ENCODE measurements at places on chromosomes 6 and 20.
A peak's percentile ranks its signal among the peaks of the same experiment; 100 is the strongest.

GRCh38 chr6:5359417-5359816, 98.1 kb downstream of the FARS2 start:
- DNase-seq, result no peak

- DNase-seq, result no peak
Measured at GRCh38 chr20:35151736-35152135, 4.6 kb upstream of the EDEM2 start.

DNA sequence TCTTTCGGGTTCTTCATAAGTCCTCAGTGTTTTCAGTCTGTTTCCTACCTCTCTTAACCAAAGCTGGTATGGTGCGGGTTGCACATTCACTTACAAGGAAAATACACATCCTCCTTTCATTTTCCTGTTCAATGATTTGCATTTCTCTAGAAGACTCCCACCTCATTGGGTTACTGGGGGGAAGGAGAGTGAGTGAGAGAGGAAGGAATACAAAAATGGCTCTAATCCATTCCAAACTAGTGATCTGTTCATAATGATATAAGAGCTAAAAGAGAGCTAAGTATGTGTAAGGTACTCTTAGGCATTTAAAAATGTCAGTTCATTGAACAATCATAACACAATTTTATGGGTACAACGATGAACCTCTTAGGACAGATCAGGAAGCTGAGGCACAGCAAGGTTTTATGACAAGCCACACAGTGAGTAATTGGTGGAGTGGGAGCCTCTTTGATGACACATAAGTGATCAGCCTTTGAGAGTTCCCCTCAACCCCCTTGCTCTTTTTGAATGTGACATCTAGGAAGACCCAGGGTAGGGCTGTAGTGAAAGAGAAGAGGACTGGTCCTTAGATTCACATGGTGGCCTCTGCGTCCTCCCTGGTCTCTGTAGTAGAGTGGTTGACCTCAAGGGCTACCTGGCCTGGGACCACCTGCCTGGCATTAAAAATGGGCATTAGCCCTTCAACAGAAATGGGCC, 328.4 kb upstream of the SOX4 start:
- DNase-seq, result no peak

DNA sequence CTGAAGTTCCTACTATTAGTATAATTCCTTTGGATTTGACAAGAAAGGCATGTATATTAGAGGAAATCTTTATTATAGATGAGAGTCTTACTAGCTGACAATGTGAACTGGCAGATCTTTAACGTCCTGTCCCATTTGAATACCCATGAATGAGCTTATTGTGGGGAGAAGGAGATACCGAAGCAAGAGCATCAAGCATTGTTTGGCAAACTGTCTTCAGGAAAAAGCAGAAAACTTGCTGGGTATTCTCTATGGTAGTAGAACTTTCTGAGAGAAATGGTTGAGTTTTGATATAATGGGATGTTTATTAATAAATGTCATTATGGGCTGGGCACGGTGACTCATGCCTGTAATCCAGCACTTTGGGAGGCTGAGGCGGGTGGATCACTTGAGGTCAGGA, 18.3 kb downstream of the RSPO3 start:
- no peak for DNase-seq

DNA sequence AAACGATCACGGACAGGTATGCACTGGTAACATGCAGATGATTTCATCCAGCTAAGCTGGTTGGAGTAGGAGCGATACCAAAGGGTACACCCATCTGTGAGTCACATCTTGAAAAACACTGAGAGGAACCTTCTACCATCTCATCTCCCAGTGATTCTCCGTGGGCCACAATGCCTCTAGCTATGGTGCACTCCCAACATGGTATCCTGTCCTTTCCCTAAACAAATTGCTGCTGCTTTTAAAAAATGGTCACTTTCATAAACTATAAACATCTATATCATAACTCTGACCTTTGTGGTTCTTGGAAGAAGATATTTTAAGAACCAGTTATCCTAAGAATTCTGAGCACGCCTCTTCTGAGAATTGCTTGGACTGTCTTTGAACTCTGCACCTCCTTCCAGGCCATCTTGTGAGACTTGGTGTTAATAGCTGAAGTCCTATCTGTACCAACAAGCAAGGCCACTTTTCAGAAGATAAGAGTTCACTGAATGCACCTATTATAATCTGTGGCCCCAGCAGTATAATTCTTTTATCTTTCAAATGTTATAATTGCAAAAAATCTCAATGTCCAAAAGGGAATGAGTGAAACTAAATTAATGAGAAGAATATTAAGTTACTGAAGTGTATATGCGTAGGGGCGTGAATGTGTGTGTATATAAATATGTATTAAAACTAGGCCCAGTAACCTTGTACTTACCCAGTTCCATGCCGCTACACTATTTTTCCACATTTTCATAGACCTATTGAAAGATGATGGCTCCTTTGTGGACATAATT, 70.5 kb upstream of the TPD52L1 start:
- no peak for DNase-seq

- DNase-seq, result no peak
Measured at GRCh38 chr6:85044361-85044760, 280.0 kb upstream of the TBX18 start.

- no peak for DNase-seq
Measured at GRCh38 chr6:54194067-54194466, 82.8 kb downstream of the MLIP start.

GRCh38 chr6:27870291-27870870, 41.8 kb downstream of the OR2B2 start:
- DNase-seq, result no peak

- no peak for DNase-seq
Measured at GRCh38 chr6:4970739-4971395, 33.0 kb downstream of the RPP40 start.

GRCh38 chr6:70282919-70283461, 19.9 kb downstream of the COL9A1 start:
- DNase-seq, result peak; percentile 90

DNA sequence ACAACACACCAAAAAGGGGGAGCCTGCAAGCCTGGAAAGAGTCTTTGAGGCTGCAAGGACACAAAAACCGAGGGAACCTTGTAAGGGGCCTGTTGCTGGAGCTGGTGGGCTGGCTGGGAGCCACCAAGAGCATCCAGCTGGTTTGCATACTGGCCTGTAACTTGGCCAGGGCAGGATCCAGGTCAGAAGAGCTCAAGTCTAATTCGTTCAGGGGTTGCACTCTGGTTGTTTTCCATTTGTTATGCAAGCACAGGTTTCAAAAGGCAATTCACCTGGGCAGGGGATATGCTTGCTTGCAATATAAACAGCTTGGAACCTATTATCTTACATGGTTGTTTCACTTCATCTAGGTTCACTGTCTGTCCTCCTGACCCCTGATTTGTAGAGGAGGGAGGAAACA, 98.3 kb upstream of the GCM1 start:
- no peak for DNase-seq

DNA sequence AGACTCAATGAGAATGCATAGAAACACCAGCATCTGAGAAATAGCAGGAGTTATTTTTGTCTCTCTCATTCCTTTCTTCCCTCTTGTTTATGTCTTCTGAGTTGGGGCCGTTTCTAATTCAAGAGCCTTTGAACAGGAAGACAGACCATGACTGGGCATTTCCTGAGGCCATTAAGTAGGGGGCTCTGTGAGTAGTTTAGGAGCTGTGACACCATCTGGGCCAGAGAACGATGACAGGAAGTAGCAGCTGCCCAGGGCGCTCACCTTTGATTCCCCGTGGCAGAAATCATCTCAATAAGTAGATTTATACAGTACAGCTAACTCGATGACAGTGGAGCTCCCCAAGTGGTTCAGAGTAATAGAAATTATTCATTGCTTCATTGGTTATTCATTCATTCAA, 298.4 kb upstream of the PLN start:
- DNase-seq, result no peak

GRCh38 chr6:108163267-108163643, 2.6 kb upstream of the NR2E1 start:
- no peak for DNase-seq

GRCh38 chr6:94095961-94096360, 676.6 kb upstream of the EPHA7 start:
- no peak for DNase-seq

DNA sequence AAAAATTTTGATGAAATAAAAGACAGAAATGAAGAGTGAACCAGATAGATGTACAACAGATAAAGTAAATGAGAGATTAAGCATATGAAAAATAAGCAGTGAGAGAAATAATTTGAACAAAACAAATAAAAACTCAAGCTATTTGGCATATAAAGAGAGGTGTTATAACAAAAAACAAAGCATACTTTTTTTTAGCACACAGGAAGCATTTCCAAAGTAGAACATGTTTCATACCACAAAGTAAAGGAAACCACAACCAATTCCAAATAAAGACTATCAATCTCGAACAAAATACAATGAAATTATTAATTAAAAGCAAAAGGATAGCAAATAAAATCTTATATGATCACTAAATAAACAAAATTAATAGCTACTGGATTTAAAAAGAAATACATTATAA, 6.8 kb downstream of the THEMIS start:
- no peak for DNase-seq

DNA sequence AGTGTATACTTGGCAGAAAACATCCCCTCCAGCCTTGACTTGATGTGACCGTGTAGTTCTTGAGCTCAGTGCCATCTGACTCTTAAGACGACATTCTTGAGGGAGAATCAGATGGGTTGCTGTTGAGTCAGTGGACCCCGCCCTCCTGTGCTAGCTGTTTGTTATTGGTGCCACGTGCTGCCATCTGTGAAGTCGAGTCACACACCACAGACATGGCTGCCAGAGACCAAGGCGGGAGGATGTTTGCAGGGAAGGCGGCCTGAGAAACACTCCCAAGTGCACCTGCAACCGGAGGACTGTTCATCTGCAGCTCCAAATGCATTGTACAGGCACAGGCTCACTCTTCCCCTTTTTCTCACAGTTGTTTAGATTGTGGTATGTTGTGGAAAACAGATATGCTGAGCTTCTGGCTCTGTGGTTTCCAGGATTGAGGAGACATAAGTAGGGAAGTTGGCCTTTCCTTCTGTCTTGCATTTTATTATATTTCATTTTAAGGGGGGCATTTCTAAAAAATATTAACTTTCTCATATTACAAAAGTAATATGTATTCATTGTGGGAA, 345.3 kb upstream of the ZFP64 start:
- no peak for DNase-seq

DNA sequence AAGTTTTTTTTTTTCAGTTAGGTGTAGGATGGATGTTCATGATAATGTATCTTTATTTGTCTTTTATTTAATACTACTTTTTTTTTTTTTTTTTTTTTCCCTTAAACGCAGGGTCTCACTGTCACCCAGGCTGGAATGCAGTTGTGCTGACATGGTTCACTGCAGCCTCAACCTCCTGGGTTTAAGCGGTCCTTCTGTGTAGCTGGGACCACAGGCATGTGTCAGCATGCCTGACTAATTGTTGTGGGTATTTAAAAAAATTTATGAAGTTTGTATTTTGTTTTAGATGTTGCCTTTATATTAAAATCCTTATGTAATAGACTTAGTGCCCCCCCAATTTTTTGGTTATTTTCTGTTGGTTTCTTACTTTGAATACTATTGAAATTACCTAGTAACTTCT, 42.6 kb downstream of the NCOA3 start:
- DNase-seq, result no peak

DNA sequence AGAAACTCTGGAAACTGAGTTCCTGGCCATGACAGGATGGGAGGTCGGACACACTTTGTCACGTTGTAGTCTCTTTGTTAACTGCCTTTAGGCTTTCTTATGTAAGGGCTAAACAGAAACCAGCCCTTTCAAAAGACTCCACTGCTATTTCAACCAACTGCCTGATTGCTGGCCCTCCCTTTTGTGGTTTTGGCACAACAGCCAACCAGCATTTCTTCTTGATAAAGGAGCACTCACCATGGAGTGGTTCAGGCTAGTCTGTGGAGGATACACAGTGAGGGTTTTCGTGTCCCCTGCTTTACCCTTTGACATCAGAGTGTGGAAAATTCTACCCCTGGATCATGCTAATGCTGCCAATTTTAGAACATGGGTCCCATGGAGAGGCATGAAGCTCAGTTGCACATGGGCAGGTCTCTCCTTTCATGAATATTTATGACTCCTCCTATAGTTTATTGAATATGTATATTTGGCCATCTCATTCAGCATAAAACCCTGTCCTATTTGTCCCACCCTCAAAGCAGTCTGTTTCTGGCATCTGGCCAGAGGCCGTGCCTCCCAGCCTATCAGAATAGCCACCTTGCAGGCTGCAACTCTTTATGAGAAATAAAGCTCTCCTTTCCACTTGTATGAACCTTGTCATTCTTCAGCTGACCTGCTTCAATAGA, 148.3 kb downstream of the HS3ST5 start:
- no peak for DNase-seq

GRCh38 chr6:1378065-1379016, 11.0 kb upstream of the FOXF2 start:
- peak; percentile 82 for DNase-seq

GRCh38 chr6:166561771-166562359, 24.6 kb downstream of the RAMACL start:
- DNase-seq, result no peak

- no peak for DNase-seq
Measured at GRCh38 chr6:11083491-11083890, 10.1 kb upstream of the SMIM13 start.

GRCh38 chr6:138882369-138883017, 86.6 kb downstream of the ECT2L start:
- no peak for DNase-seq

GRCh38 chr20:12203981-12204380, 286.3 kb downstream of the BTBD3 start:
- DNase-seq, result no peak

GRCh38 chr6:154361476-154361875, 4.9 kb upstream of the IPCEF1 start:
- no peak for DNase-seq

- DNase-seq, result peak; percentile 63
Measured at GRCh38 chr20:21767739-21768223, 62.3 kb downstream of the PAX1 start.

DNA sequence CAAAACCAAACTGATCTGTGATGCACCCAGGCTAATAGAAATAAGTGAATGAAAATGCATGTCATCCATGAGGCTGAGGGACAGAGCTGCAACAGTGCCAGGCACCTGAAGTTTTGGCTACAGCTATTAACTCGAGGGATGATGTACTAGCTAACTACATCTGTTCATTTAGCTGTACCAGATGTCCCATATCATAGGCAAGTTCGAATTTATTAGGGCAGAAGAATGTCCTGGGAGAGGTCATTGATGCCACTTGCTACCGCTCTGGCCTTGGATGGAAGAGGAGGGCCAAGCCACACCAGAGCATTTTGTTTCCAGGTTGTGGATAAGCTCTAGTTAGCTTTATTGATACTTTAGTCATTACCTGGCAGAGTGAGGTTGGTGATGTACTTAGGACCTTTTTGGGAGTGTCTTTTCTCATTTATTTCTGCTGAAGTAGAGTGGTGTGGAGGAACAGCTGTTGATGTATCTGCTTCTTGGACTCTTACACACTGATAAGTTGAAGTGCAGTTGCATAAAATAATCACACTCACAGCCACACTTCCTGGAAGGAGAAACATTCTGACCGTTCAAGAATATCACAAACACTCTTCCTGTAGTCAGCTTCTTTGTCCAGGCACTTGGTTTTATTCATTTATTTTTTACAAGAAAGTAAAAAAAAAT, 8.2 kb downstream of the ZFAND3 start:
- no peak for DNase-seq

GRCh38 chr6:166691746-166692145, 64.7 kb upstream of the RPS6KA2 start:
- peak; percentile 23 for DNase-seq

- no peak for DNase-seq
Measured at GRCh38 chr20:45828589-45828988, 1.5 kb upstream of the TNNC2 start.
